ENCODE measurements at places on chromosomes 3 and 15.

- no peak for DNase-seq
Measured at GRCh38 chr3:107128946-107129345, 248.3 kb upstream of the CCDC54 start.

DNA sequence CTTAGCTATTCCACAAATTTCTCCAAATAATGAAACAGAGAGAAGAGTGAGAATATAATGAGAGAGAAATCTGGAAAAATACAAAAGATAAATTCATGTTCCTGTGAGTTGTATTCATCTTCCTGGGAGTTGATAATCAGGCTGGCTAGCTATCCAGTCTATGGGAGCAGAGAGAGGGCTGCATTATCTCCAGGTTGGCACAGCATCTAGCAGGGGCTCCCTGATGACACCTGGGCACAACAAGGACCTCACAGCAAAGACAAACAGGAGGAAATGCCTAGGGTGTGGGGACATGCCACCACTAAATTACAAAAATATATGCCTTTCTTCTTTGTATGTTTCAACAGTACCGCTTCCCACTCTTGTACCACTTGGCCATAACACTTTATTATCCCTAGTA, 1.9 kb downstream of the EHD4 start:
- no peak for DNase-seq

DNA sequence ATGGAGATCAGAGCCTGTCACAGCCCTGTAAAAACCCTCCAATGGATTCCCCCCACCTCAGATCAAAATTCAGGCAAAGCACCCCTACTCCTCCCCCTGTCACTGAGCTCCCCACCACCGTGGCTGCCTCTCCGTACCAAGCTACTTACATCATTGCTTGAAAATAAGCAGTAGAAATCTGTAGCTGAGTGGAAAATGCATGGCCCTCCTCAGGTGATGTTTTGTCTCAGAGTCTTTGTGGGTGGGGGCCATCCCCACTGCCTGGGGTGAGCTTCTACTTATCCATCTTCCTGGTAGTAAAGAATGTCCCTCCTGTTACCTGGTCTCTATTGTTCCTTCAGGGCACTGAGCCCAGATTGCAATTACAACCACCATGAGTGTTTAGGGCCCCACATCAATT, 34.5 kb downstream of the SLCO2A1 start:
- DNase-seq = no peak

GRCh38 chr3:54533856-54534255, 394.0 kb downstream of the LRTM1 start:
- no peak for DNase-seq

DNA sequence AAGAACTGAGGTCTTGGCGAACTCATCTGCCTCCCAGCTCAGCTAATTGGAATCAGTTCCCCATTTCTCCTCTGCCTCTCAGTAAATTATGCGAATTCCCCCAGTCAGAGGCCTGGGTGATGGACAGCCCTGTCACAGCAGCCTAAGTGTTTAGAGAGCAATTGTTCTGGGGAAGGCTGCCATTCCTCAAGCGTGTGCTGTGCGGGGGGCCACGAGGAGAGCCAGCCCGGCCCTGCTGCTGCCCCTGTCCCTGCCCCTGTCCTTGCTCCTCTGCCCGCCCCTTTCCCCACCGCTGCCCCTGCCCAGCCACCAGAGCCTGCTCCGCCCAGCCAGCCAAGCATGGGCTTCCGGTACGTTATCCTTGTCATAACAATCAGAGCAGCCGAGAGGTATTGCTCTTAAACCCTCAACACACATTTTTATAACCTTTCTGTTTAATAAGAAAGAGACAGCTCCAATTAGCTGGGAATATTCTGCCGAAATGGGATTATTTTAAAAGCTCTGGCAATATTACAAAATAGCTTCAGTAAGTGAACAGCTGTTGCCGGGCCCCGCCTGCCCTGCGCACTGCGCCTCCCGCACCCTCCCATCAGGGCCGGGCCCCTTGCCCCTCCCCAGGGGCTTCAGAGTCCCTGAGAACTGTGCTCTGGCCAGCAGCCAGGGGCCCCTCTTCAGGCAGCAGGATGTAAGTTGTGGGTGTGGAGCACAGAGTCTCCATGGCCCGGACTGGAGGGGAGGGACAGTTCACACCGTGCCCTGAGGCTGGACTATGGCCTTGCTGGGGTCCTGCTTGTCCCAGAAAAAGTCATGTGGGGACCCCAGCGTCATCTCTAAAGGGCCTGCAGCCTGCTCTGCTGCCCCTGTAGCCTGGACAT, 12.4 kb upstream of the CACNA2D2 start:
- DNase-seq = no peak

GRCh38 chr3:17945018-17945798, 202.8 kb upstream of the TBC1D5 start:
- DNase-seq = no peak

- no peak for DNase-seq
Measured at GRCh38 chr3:11323813-11324212, 51.6 kb downstream of the ATG7 start.

DNA sequence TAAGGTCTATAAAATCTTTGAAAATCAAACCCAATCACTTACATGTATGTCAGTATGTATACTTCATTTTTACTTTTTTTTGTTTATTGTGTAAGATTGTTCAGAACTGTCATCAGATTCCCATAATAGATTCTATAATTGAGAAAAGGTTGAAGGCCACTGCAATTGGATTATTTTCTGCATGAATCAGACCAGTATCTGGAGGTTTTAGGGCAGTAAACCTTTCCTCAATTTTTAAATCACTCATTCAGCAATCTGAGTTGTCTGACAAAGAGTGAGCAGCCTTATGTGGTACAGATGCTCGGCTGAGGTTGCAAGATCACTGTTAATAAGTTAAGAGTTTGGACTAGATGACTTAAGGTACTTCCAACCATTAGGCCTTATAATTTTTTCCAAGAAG, 96.0 kb downstream of the TP63 start:
- no peak for DNase-seq

DNA sequence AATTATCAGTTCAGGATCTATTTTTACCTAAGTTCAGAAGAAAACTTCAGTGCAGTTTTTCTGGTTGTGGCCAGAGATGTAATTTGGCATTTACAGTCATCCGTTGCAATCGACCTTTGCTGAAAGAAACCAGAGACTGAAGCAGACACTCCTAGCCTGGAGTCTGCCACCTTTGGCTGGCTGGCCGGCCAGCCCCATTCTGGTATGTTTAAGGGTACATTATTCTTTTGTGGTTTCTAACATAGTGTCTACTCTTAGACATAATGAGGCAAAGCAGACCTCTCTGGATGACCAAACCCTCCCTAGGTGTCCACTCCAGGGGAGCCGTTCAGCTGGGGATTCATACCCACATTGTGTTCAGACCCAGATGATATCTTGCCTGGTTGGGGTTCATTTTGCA, 275.9 kb upstream of the TPM1 start:
- no peak for DNase-seq

DNA sequence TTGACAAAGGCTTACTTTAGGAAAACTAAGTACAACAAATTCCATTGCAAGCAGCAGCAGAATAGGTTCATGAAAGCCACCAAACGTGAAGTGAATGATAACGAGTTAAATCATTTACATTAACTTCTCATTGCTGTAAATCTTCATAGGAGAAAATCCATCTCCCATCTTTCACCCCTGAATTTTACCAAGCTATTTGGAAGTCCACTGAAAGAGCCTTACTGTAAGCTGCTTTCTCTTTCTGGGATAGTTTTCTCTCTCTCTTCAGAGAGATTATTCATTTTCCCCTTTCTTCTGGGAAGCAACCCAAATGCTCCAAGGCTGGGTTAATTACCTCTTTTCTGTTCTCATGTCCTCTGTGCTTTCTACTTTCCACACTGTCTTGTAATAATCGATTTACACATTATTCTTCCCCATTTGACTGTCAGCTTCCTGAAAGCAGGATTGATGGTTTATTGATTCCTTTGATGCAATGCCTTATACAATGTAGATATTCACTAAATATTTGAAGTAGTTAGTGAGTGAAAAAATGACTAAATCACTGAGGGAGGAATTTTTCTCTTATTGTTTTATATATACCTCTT, 914.3 kb upstream of the ARPP21 start:
- no peak for DNase-seq

DNA sequence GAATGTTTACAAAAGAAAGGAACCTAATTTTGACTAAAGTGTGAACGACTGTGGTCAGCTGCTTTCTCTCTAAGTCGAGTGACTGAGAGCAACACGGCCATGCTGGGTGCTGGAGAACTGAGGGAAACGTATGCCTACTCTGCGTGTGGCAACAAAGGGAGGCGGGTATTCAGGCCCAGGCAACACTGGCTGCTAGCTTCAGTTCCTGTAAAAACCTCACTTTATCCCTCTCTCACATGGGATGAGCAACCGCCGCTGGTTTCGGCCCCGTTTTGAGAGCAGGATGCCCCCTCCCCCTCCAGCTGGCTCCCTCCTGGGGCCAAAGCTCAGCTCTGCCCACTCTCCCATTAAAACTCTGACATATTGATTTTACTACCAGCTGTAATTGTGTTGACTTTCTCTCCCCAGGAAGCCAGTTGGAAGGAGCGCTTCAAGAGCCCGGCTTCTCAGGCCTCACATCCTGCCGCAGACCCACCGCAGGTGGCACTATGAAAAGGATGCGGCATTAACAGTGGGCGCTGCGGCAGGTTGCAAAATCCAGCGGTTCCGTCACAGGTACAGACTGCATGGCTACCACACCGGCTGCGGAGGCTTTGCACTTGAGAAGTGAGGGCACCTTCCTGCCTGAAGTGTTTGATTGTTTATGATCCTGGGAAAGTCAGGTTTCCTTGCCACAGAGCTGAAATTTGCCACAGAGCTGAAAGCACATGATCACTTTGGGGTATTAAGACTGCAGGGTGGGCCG, 12.7 kb downstream of the PLXND1 start:
- peak; percentile 25 for DNase-seq

GRCh38 chr15:28904541-28905315, 19.0 kb downstream of the APBA2 start:
- no peak for DNase-seq

- no peak for DNase-seq
Measured at GRCh38 chr3:89932882-89933281, 825.5 kb downstream of the EPHA3 start.

GRCh38 chr3:177150970-177151627, 46.2 kb downstream of the TBL1XR1 start:
- no peak for DNase-seq

DNA sequence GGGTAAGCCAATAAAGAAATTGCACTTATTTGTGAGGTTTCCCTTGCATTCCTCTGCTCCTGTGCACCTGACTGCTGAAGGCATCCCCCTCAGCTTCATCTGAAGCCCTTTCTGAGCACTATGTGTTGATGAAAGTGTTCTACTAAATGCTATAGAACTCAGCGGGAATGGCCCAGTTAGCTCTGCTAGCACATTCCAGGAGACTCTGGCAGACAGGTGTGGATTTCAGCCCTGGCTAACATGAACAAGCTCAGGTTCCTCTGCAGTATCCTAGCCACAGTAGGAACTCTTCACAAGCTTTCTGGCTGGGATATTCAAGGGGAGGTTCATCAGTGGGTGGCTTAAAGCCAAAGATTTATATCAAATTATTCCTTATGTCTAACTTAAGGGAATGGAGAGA, 265.5 kb downstream of the RORA start:
- DNase-seq = no peak

- no peak for DNase-seq
Measured at GRCh38 chr15:63458026-63458425, 46.4 kb upstream of the USP3 start.

DNA sequence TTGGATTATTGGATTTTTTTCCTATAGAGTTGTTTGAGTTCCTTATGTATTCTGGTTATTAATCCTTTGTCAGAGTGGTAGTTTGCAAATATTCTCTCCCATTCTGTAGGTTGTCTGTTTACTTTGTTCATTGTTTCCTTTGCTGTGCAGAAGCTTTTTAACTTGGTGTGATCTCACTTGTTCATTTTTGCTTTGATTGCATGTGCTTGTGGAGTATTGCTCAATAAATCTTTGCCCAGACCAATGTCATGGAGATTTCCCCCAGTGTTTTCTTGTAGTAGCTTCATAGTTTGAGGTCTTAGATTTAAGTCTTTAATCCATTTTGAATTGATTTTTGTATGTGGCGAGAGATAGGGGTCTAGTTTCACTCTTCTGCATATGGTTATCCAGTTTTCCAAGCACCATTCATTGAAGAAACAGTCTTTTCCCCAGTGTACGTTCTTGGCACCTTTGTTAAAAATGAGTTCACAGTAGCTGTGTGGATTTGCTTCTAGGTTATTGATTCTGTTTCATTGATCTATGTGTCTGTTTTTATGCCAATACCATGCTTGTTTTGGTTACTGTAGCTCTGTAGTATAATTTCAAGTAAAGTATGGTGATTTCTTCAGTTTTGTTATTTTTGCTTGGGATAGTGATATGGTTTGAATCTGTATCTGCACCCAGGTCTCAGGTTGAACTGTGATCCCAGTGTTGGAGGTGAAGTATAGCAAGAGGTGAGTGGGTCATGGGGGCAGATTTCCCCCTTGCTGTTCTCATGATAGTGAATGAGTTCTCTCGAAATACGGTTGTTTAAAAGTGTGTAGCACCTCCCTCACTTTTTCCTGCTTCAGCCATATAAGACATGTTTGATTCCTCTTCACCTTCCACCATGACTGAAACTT, 46.1 kb upstream of the TNFSF10 start:
- DNase-seq = no peak

- DNase-seq = no peak
Measured at GRCh38 chr15:62173215-62173614, 8.1 kb upstream of the C2CD4B start.

- no peak for DNase-seq
Measured at GRCh38 chr15:52256930-52257733, 38.5 kb downstream of the MYO5C start.

DNA sequence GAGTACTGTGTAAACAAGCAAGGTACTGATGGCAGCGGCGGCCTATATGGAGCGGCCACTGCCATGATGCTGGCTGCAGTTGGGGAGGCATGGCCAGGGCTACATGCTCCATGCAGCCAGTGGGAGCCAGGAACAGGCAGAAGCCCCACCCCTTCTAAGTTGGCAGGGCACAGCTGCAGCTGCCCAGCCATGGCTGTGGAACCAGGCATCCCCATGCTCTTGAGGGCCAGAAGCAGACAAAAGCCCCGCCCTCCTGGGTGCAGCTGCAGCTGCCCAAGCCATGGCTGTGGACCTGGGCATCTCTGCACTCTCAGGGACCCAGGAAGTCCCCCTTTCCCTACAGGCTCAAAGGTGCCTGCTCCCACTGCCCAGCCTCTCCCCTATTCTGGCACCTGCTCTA, 150.9 kb downstream of the FMN1 start:
- DNase-seq = no peak

All from stimulated activated CD8-positive, alpha-beta memory T cell treated with anti-CD3 and anti-CD28 coated beads, Interleukin-2, amount 100 ng/mL, for 1 hour (primary cell).